ENCODE measurements at places on chromosomes 5 and 9.

DNA sequence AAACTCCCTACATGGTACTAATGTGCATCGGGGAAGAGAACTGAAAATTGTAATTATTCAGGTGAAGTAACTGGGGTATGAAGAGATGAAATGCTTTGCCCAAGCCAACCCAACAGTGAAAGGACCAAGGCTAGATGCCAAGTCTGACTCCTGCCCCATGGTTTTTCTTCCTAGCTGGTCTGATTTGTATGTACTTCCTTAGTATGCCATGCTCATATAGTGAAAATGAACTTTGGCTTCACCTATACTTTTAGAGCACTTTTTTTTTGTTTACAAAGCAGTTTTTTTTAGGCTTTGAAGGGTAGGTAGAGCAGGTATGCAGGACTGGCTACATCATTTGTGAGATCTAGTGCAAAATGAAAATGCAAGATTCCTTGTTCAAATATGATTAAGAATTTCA lies 359.4 kb upstream of the RIOK2 start:
- DNase-seq: no peak

GRCh38 chr9:4590430-4591122 lies 71.5 kb upstream of the PLPP6 start:
- no peak for DNase-seq

DNA sequence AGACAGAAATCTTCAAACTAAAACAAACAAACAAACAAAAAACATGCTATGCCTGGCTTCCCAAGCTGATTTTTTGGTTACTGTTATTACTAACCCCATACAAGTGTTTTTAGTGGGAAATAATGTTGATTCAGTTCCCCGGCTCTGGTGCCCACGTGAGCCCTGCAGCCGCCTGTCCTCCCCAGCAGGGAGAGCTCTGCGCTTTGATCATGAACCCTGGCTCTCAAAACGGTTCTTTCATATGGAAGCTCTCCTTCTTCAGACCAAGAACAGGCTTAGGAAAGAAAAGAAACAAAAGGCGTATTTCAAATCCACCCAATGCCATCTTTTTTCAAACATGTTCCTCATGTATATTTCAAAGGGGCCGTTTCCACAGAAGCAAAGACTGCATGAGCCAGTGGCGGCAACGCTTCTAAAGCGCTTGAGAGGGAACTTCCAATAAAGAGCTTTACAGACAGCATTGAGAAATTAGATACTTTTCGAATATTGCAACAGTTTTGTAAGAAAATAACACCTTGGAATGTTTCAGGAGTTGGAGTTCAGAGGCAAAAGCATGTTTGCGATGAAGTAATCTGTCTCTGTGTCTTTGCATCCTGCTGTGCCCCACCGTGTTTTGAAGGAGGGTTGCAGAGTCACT lies 74.8 kb downstream of the ICE1 start:
- peak; percentile 13 for DNase-seq

- no peak for DNase-seq
Measured at GRCh38 chr9:121849554-121849953, 198.1 kb downstream of the DAB2IP start.

DNA sequence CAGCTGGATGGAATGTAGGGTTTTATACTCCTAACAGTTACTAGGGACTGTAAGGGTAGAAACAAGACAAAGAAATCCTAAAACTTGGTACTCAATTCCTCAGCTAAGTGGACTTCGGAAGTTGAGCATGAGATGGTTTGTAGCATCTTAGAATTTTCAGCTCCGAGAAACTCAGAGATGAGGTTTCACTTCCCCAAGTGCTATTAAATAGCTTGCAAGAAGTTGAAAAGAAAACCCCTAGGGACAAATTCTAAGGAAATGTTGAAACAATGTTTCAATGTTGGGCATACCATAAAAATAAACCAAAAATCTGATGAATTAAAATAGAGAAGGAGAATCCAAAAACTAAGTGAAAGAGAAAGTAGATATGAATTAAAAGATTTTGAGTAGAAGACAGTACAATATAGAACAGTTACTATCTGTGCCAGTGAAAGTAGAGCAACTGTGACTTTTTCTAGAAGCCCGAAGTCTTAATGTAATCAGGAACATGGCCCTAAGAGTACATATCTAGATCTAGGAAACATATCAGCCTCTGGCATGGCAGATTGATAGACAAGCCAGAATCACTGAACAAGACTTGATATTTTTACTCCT lies 308.6 kb upstream of the RGMB start:
- no peak for DNase-seq

GRCh38 chr9:122820490-122820845 lies 7.9 kb downstream of the PDCL start:
- DNase-seq: no peak

DNA sequence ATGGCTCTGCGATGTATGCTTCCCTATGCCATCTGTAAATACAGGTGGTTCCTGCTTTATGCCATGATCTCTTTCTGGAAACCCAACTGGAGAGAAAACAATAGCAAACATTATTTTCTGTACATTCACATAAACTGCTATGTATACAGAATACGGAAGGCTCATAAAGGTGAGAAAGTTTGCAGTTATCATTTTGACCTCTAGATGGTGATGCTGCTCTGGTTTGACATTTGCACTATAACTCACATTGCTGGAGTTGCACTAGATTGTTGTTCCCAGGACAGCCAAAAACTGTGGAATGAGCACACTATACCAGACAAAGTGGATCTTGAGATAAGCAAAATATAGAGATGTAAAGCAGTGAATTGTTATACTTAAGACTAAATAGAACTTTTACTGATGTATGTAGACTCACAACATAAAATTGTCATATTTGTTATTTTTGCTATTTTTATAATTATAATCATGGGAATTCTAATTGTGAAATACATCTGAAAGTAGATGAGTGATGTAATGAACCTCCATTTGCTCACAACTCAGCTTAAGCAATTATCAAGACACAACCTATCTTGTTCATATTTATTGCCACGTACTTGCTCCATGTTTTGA lies 246.5 kb downstream of the PTPRD start:
- DNase-seq: peak; percentile 45

- no peak for DNase-seq
Measured at GRCh38 chr9:92484563-92484962, 2.3 kb upstream of the ASPN start.

- DNase-seq: peak; percentile 22
Measured at GRCh38 chr9:120475341-120475740, 104.6 kb downstream of the CDK5RAP2 start.

- no peak for DNase-seq
Measured at GRCh38 chr5:149177911-149178565, 36.7 kb downstream of the ABLIM3 start.

DNA sequence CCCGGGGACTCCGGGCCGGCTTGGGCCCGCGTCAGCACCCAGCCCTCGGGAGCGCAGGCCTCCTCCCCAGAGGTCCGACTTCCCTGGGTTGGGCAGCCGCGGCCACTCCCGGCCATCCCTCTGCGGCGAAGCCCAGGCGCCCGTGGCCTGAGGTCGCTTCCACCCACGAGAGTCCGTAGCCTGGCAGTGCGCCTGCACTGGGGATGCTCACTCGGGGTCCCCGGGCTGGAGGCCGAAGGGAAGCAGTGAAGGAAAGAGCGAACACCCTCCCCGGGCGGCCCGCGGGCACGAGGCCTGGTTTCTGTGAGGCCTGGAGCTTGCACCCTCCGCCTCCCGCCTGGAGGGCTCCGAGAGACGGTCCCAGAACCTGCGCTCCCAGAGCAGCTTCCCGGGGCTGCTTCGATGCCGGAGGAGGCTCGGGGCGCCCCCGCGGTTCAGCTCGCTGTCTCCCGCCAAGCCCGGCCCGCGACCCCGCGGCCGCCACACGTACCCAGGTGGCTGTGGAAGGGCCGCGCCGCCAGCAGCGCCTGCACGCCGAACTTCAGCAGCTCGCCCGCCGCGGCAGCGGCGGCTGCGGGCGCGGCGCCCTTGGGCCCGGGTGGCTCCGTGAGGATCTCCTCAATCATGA lies 607 bp downstream of the BARX1 start:
- no peak for DNase-seq

GRCh38 chr5:127580731-127581130 lies 63.3 kb downstream of the PRRC1 start:
- no peak for DNase-seq

GRCh38 chr5:172877466-172878260 lies 43.6 kb downstream of the ERGIC1 start:
- no peak for DNase-seq

Measured in erythroblast (primary cell).